Activated CD4-positive, alpha-beta T cell treated with anti-CD3 and anti-CD28 coated beads for 48 hours (primary cell): ENCODE measurements at places on chromosomes 7 and 10.

DNA sequence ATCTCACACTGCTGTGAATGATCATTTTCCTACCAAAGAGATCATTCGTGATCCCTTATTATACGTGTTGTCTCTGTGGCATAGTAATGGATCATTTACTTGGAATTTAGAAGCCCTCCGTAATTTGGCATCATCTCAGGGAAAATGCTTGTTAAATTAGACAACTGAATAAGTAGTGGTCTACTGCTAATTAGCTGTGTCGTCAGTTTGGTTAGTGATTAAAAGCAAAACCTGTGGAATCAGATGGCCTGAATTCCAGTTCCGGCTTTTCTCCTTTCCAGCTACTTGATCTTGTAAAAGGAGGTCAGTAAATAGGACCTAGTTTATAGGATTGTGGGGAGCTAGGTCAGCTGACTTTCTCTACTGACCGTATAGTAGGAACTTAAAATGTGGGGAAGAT is 65.6 kb downstream of the RBM33 start:
- no peak for DNase-seq

DNA sequence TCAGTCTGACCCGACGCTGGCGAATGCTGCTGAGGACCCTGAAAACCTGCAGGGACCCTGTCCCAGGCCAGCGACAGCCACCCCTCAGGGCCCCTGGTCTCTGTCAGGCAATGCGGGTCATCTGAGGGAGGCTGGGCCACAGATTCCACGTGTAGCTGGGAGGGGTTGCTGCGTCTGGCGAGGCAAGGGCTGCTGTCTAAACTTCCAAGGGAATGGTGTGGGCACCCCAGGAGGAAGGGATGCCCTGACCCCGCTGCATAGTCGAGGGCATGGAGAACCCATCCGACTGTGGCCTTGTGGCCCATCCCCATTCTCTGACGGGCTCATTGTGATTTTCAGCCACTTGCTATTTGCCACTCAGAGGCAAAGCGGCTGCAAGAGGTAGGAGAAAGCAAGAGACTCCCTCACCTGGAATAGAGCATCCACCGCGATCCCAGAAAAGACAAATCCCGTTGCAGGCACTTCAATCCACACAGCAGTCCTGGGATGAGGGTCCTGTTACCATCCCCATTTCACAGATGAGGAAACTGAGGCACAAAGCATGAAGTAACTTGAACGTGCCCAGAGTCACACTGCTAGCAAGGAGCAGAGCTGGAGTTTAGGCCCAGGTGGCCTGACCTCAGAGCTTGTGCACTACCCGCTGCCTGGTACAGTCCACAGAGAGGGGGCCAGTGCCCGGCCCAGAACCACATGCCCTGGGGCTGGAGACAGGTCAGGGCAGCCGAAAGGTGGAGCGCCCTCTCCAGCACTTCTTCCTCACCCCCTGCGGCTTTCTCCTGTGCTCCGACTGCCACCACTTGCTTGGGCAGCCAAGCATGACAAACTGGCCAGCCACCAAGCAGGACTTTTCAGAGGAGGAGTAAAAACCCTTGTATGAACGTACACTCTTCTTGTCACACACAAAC is 163.8 kb upstream of the KLF14 start:
- DNase-seq = no peak

DNA sequence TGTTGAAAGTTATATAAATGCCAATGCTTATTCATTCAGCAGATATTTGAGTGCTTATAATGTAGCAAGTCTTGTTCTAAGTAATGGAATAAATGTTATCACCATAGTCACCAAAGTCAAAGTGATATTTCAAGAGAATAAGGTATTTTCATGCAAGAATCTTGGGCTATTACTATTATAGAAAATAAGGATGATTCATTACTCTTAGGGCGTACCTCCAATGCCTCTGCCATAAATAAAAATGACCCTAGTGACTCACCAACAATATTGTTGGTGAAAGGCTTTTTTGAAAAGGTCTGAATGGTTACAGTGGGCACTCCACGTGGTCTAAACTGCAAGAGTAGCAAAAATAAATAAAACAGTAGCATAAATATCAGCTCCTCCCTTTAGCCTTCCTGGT is 68.4 kb downstream of the RALA start:
- DNase-seq = no peak

- no peak for DNase-seq
Observed at GRCh38 chr7:12839508-12840153, 152.2 kb downstream of the ARL4A start.

GRCh38 chr7:72403458-72404076 is 8.6 kb downstream of the CALN1 start:
- DNase-seq = no peak

DNA sequence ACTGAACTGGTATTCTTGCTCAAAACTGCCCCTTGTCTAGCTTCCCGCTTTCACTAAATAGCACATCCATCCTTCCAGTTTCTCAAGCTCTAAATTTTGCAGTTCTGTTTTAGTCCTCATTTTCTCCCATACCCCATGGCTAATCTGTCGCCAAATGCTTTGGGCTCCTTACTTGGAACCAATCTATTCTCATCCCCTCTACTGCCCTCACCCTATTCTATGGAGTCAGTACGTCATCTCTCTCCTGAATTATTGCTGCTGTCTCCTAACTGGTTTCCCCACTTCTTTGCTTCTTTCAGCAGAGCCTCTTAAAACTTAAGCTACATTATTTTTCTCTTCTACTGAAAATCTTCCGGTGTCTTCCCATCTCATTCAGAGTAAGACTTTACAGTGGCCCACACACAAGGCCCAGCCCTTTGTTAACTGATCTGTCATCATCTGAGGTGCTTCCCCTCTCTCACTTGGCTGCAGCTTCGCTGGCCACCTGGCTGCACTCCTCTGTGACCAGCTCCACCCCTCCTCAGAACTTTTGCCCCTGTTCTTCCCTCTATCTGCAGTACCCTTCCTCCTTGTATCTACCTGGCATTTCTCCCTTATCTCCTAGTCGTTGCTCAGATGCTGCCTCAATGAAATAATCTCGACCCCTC is 9.9 kb downstream of the STARD3NL start:
- no peak for DNase-seq

DNA sequence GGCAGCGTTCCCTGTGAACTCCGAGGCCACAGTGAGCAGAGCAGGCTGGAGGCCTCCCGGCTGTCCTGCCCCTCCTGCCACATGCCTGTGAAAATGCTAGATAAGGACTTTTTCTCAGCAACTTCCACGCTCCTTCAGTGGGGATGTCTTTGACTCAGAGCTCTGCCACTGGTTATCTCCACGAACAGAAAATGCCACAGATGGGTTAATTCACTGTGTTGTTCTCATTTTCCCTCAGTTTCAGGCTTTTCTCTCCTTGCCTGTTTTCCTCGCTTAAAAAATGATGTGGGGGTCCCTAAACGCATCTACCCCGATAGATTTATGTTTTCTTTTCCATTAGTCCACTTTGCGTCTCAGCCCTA is 51.3 kb downstream of the IKZF1 start:
- peak; percentile 10 for DNase-seq

DNA sequence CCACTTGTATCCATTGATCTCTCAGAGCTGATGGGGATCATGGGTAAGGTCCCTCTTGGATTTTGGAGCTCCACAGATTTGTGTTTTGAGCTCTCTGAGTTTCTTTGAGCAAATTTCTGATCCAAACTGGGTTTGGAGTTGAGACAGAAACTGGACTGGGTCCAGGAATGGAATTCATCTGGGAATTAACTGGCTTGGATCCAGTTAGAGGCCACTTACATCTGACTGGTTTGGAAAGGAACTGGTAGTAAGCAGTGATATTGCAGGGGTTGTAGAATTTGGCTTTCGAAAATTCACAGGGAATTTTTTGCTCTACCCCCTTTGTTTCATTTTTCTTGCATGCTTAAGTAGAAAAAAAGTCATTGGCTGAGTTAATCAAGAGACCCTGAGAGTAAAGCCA is 245.6 kb downstream of the SEMA3D start:
- DNase-seq = no peak

DNA sequence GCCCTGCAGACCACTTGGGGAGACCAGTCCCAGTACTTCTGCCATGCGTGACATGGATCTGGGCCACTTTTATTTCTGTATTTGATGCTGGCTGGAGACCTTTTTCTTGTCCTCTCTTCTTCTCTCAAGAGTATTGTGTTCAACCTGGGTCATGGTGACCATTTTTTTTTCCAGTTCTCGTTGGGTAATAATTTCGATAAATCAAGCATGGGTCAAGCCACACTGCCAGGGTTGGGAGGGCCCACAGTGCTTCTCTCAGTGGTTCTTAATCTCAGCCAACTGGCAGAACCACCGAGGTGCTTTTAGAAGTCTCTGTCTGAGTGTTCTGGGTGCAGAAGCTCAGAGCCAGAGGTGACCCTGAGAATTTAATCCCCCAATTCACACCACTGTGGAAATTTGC is 269.9 kb downstream of the SEC23IP start:
- DNase-seq = no peak

DNA sequence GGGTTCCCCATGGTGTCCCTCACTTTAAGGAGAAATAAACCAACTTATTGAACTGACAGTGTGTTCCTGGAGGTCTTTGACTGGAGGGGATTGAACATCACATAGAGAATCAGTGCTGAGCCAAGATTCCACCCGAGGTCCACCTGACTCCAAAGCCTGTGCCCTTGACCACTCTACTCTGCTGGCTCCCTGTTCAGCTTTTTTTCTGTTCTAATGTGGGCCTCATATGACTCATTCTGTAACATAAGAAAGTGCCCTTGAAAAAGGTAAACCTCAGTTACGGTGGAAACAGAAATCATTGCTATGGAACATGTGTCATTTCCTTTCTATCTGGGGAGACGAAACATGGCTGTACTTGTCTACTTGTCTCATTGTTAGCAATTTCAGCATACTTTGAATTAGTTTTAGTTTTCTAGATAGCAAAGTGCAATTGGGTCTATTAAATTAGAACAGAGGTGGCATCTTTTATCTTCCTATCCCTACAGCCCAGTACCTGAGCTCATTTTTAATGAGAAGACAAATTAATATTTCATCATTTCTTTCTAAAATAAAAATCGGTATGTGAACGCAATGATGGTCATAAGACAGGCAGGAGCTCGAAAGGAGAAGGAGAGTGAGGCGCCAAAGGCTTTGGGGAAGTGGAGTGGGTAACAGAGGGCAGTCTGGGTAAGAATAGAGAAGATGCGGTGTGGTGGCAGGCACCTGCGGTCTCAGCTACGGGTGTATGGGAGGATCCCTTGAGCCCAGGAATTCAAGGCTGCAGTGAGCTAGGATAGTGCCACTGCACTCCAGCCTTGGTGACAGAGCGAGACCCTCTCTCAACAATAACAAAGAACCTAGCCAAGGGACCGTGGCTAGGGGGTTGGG is 1.5 kb downstream of the GSDME start:
- DNase-seq = peak; percentile 22

DNA sequence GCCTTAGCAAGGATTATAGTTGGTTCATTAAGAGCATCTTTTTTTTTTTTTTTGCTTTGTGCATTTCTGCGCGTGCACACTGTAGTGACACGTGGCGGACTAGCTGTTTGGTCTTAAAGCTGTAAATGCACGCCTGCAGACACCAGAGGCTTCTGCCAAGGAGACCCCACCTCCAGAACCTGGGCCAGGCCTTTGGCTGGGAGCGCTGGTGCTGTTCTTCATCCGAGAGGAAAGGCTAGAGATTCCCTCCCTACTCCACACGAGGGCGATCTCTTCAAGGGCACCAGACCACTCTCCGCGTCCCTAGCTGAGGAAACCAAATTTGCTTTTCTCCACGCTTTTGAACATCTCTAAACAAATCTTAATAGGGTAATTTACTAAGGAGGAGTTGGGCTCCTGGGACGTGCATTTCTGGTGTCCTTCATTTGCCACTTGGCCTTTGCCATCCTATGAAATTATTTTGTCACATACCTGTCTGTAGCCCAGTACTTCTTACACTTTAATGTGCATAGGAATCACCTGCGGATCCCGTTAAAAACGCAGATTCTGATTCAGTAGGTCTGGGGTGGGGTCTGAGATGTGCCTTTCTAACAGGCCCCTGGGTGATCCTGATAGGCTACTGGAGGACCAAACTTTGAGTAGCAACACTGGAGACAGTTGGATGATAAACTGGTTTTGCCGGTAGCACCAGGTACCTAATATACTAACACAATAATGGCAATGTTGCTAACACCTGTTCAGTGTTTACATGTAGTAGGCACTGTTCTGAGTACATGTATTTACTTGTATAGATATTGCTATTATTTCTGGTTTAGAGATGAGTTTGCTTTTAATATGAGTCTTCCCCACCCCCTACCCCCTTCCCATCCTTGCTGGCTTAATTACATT is 1.3 kb upstream of the SLC26A5 start:
- DNase-seq = peak; percentile 64

GRCh38 chr10:66882271-66882670 is 43.6 kb upstream of the LRRTM3 start:
- DNase-seq = no peak

DNA sequence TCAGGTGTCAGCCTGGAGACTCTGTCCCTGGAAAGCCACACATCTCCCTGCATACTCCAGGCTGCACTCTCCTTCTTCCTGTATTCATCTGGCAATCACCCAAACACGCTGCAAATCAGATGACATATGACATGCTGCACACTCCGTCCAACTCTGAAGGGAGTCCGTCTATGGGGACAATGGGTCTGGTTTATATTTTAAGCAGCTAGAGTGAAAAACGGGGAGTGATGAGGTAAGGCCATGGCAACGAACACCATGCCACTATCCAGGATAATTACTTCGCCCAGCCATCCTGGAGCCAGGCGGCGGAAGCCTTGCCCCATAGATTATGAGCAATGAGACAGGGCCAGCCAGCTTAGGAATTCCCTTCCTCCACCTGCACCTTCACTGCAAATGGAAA is 140.1 kb downstream of the PLXNA4 start:
- no peak for DNase-seq

DNA sequence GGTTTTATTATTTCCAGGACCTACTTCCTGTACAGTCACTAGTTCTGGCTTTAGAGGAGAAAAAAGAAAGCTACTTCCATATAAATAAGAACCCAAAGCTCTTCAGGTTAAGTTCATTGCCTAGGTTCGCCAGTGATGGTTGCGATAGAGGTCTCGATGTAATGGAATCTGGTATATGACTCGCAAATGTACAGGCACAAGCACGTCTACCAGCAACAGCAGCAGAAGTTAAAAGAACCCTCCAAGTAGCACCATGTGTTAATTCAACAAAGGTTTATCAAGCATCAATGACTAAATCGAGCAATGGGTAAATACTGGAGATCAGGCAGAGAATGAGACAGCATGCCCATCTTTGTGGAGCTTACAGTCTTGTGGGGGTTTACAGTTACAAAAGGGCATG is 155.4 kb downstream of the BTAF1 start:
- no peak for DNase-seq

DNA sequence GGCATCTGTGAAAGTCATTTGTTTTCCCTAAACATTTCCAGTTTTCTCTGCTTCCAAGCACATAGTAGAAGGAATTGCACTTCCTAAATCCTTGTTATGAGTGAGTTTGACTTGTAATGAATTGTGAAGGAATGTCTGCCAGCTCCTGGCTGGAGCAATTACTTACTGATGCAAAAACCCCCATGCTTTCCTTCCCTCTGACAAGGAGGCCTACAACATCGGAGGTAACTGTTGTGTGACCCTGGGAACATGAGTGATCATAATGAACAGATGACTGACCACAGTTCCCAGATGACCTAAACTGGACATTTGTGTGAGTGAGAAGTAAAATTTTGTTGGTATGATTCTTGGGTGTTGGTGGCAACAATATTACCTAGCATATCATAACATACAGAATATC is 21.4 kb upstream of the CPVL start:
- no peak for DNase-seq
